Endothelial cell (in vitro differentiated cells): ENCODE measurements at places on chromosomes 13 and 19. TPM values are rescaled to one million over a fixed set of nuclear protein-coding genes. Genes with fewer than 3 reads are reported as not detected.

ZNF460 gene
- total RNA-seq: 51.2 TPM

ZNF497 gene
- total RNA-seq: 3.6 TPM

ZNF787 gene
- total RNA-seq: 31.2 TPM

DNA sequence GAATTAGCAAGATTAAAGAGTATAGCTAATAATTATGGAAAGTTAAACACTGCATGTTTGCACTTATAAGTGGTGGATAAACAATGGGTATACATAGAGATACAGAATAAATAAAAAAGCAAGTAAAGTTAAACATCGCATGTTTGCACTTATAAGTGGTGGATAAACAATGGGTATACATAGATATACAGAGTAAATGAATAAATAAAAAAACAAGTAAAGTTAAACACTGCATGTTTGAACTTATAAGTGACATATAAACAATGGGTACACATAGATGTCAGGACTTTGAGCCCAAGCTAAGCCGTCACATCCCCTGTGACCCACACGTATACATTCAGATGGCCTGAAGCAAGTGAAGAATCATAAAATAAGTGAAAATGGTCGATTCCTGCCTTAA lies 1533.3 kb upstream of the SPRY2 start:
- no peak for DNase-seq

DNA sequence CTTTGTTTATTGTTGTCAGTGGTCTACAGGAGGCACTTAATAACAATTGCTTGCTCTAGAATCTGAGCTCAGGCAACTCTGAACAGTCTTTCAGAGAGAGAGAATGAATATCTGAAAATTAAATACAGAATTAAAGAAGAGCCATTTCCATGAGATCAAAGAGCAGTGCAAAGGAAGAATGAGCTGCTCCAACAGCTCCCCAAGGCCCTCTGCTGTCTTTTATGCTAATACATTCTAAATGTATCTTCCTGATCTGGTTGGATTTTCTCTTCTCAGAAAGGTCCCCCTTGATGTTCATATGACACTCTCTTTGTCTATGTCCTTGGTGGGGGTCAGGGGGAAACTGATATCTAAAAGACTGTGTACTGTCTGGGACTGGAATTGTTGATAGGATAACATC lies 1029.6 kb downstream of the PCDH9 start:
- no peak for DNase-seq

DNA sequence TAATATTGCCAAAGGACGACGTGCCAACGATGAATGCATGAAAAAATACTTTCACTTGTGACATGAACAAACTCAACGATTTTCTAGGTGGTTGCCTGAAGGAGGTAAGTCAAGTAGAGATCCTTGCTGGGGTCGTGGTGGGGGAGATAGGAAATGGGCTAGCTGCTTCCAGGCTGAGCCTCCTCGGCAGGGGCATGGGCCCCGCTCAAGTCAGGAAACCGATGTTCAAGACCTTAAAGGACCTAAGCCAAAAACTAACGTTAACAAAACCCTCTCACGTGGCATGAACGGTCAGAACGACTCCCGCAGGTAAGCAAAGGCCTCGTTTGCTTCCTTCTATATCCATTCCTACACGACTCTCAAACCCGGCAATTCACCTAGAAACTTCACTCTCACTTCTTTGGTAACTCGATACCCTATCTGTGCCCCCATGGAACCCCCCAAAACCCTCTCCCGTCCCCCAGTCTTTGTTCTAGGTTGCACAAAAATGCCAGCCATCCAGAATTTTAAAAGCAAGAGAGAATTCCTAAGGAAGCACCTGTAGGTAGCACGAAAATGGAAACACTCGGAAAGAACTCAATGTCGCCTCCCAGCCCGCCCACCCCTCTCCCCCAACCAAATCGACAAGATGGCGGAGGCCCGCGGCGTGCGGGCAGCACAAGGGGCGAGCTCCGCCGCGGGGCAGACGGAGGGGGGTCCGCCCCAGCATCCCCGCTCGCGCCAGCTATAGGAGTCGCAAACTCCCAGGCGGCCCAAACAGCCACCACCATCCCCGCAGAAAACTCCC lies 13.6 kb downstream of the ACP4 start:
- peak; percentile 40 for DNase-seq

DNA sequence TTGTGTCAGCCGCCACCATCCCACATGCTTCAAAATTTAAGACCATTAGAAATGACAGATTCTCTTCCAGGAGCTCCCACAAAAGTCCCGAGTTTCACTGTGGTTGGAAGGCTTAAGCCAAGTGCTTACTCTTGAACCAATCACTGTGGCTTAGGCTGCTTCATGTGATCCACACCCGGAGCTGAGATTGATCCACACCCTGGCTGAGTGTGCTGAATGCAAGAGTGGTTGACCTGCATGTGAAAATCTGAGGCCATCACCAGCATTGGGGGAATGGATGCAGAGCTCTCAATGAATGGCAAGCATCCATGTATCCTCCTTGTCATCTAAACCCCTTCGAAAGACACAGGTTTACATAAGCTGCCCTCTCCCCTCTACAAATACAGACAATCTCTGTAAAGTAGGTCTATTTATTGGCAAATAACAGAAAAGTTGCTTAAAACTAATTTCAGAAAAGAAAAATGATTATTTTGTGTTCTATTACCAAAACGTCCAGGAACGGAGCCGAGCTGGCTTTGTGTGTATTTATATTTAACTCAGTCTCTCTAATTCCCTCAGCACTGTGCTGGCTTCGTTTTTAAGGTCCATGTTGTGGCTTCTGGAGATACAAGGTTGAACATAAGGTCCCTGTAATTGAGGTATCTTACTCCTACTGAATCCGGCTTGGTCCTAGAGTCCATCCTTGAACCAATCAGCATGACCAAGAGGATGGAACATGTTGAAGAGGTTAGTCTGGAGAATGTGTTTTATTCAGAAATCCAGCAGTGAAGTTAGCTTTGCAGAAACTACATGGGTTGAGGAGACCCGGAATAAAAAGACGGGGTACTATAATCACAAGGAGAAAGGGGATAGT lies 332.4 kb downstream of the LIG4 start:
- no peak for DNase-seq

DNA sequence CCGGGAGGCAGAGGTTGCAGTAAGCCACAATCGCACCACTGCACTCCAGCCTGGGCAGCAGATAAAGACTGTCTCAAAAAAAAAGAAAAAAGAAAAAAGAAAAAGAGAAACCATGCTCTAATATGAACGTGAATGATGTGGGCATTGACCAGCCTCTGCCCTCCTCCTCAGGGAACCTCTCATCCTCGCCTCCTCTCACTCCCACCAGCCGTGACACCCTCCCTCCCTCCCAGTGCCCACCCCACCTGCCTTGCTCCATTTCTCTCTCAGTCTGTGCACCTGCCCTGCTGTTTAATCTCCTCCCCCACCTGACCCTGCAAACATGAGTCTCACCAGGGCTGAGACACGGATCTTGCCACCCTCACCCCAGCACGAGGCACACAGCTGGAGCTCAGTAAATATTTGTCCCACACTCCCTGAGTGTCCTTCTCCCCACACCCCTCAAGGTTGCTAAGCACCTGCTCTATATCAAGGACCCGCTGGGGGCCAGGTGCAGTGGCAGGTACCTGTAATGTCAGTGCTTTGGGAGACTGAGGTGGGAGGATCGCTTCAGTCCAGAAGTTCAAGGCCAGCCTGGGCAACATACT lies 7.5 kb upstream of the BCAT2 start:
- DNase-seq: no peak

GRCh38 chr19:46898731-46899130 lies 37.9 kb downstream of the ARHGAP35 start:
- peak; percentile 4 for DNase-seq

DNA sequence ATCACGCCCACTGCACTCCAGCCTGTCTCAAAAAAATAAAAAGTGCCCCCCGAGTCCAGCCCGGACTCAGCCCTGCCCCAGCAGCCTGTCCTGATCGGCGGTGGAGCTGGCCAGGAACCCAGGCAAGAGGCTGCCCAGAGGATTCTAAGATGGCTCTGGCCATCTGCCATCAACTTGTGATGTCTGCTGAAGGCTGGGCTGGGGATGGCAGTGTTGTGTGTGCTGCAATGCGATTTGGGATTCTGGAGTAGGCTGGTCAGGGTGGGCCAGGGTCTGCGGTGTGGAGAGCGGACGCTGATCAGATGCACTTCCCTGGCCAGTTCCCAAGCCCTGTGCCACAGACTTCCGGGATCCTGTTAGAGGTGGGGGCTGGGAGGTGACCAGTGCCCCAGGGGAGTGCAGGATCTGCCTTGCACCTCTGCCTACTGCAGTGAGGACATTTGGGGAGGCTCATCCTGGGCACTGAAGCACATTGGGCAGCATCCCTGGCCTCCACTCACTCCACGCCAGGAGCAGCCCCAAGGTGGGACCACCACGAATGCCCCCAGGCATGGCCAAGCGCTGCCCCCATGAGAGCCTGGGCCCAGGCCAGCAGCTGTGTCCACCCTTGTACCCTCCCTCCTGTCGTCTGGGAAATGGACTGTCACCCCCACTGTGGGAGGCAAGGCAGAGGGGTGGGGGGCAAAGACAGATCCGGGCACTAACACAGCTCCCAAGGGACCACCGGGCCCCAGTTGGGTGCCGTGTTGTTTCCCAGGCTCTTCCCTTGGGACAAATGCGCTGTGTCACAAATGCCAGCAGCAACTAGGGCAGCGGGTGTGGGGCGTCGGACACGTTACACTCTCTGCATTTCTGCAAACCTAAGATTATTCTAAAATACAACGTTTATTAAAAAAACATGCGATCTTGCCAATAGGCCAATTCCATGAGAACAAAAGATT lies 3.4 kb upstream of the TBXA2R start:
- DNase-seq: no peak

GRCh38 chr19:13849991-13850909 lies 26.7 kb upstream of the NANOS3 start:
- peak; percentile 81 for DNase-seq

DNA sequence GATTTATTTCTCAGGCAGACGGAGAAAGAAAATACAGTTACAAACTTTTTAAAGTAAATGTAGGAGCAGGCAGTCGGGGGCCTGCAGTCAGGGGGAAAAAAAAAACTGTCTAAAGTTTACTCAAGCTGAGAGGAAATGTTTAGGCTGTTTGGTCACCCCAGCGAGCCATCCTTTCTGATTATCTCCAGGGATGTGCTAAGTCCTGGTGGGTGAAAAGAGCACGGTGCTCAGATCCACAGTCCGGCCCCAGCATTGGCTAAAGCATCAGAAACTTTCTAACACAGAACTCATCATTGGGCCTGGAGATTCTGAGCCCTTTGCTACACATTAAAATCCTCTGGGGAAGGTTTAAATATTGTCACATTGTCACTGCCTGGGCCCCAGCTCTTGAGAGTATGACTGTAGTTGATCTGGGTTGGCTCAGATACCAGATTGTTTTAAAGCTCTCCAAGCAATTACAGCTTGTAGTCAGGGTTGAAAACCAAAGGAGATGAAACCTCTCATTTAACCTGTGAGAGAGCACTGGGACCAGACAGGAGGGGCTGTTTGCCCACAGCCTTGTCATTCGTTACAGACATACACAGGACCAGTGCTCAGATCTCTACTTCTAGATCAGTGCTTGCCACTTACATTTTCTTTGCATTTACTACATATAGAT lies 131.1 kb upstream of the HTR2A start:
- no peak for DNase-seq
